ENCODE measurements at places on chromosomes 5 and 9. TPM values are rescaled to one million over a fixed set of nuclear protein-coding genes. Genes with fewer than 3 reads are reported as not detected.

Gene KIAA1958
- total RNA-seq, result 5.0 TPM

Gene CCDC180
- 4.5 TPM for total RNA-seq

Gene CDH10
- not detected for total RNA-seq

- H3K36me3 ChIP-seq, result no peaks in the 10 kb centered on the region
- H3K27ac ChIP-seq, result no peak overlapping the region
- H3K4me3 ChIP-seq, result no peak overlapping the region
- H3K27me3 ChIP-seq, result no peaks in the 10 kb centered on the region
- H3K4me1 ChIP-seq, result peaks cover 14% of the 10 kb centered on the region
These were observed 22.2 kb upstream of the RASA1 start for GRCh38 chr5:87245451-87245850.

DNA sequence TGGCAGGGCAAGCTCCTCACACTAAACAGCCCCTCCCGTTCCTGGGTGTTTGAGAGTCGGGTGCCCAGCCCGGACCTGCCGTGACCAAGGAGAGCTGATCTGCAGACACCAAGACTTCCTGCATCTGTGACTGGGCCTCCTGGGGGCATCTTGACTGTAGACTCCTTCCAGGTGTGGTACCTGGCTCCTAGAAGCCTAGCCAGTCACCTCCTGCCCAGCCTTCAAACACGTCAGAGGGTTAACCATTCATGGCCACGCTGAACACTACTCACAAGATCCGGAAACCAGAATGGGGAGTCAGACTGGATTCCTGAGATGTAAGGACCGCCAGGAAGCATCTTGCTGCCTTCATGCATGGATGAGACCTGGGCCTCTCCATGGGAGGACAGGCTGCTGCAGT lies 3.7 kb upstream of the LCN2 start:
- H3K27me3 ChIP-seq, result no peaks in the 10 kb centered on the region
- no peak for DNase-seq
- H3K4me3 ChIP-seq, result no peak overlapping the region
- no peak overlapping the region for H3K27ac ChIP-seq

- no peaks in the 10 kb centered on the region for H3K4me1 ChIP-seq
- H3K27me3 ChIP-seq, result peaks cover 9% of the 10 kb centered on the region
- H3K36me3 ChIP-seq, result no peaks in the 10 kb centered on the region
- DNase-seq, result no peak
- H3K27ac ChIP-seq, result no peak overlapping the region
These were observed 4.9 kb downstream of the HSPB3 start for GRCh38 chr5:54460181-54460919.
